ENCODE measurements at places on chromosomes 4 and X. TPM values are rescaled to one million over a fixed set of nuclear protein-coding genes. Genes with fewer than 3 reads are reported as not detected.

CSN1S1 gene
- not detected for total RNA-seq

AGA gene
- total RNA-seq, result 23.2 TPM

DNA sequence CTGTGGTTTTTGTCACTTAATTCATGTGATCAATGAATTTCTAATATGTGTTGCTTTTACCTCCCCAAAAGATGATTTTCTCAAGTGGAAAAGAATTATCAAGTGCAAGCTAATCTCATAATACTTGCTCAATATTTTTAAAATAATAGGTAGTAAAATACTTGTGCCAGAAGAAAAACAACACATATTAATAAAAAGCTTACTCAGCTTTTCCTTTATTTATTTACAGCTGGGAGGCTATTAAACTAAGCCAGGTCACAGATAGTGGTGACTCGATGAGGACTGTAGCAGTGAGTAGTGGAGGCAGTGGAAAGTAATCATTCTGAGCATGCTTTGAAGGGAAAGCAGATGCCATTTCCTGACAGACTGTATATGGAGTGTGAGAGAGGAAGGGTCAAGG is 96.1 kb downstream of the PRDM5 start:
- H3K4me1 ChIP-seq, result no peaks in the 10 kb centered on the region
- DNase-seq, result no peak
- no peak overlapping the region for H3K27ac ChIP-seq
- no peak overlapping the region for H3K4me3 ChIP-seq

GRCh38 chr4:165761963-165762362 is 111.1 kb upstream of the TLL1 start:
- no peak for DNase-seq
- no peaks in the 10 kb centered on the region for H3K27me3 ChIP-seq
- no peaks in the 10 kb centered on the region for H3K4me1 ChIP-seq
- no peak overlapping the region for H3K27ac ChIP-seq
- no peak overlapping the region for H3K4me3 ChIP-seq

DNA sequence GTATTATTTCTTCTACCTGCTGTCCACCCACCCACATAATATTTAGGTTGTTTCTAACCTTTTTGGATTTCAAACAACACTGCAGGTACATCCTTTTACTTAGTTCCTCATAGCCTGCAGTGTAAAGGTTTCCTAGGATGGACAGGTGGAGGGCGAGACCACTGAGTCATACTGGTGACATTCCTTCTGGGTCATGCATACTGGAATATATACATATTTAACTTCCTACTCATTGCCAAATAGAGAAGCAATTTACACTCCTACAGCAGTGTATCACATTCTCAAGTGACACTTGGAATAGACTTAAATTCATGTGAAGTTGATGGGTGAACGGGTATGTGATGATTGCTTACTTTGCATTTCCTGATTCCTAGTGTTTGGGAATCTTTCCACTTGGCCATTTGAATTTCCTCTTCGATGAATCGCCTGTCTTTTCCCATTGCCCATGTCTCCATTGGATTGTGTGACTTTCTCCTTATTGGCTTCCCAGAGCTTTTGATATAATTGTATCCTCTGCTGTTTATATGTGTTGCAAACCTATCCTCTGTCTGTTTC is 8.2 kb upstream of the PPP2R2C start:
- no peaks in the 10 kb centered on the region for H3K4me1 ChIP-seq
- no peaks in the 10 kb centered on the region for H3K36me3 ChIP-seq
- no peaks in the 10 kb centered on the region for H3K27me3 ChIP-seq
- no peak overlapping the region for H3K27ac ChIP-seq

DNA sequence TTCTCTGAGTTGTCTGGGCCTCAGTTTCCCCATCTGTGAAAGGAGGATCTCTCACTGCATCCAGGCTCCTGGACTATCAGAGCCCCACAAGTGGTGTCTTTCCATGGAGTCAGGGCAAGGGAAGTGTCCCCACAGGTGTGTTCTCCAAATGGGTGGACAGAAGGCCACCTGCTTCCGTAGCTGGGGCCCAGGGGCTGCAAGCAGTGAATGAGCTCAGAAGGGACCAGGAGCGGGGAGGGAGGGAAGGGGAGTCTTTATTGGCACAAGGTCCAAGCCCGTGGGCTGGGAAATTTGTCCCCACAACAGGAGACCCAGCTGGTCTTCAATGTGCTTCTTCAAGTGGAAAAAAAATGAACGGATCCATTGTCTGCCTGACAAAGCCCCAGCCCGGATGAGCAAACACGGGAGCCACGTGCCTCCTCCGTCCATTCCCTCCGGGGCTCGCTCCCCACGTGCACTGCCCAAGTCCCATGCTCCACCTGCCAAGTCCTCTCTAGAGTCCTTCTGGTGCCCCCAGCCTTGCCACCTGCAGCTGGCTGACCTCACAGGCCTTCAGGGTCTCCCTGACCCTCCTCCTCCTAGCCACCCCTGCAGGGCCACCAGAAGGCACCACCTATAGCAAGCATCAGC is 72.0 kb downstream of the JAKMIP1 start:
- no peaks in the 10 kb centered on the region for H3K27me3 ChIP-seq
- no peaks in the 10 kb centered on the region for H3K4me1 ChIP-seq

GRCh38 chrX:55007656-55008055 is 7.5 kb downstream of the APEX2 start:
- peaks cover 8% of the 10 kb centered on the region for H3K36me3 ChIP-seq
- H3K4me1 ChIP-seq, result no peaks in the 10 kb centered on the region
- no peak overlapping the region for H3K4me3 ChIP-seq
- no peak overlapping the region for H3K27ac ChIP-seq
- no peaks in the 10 kb centered on the region for H3K27me3 ChIP-seq

- DNase-seq, result no peak
- no peak overlapping the region for H3K27ac ChIP-seq
- H3K27me3 ChIP-seq, result no peaks in the 10 kb centered on the region
- H3K4me1 ChIP-seq, result peaks cover 39% of the 10 kb centered on the region
Measured at GRCh38 chrX:107687445-107687844, 59.1 kb downstream of the PRPS1 start.

GRCh38 chr4:80812145-80812544 is 218.4 kb upstream of the BMP3 start:
- no peak for DNase-seq
- no peak overlapping the region for H3K27ac ChIP-seq
- H3K36me3 ChIP-seq, result no peaks in the 10 kb centered on the region
- H3K4me3 ChIP-seq, result no peak overlapping the region
- no peaks in the 10 kb centered on the region for H3K4me1 ChIP-seq

GRCh38 chr4:163486321-163486720 is 8.2 kb upstream of the TMA16 start:
- H3K27ac ChIP-seq, result no peak overlapping the region
- no peaks in the 10 kb centered on the region for H3K4me1 ChIP-seq
- DNase-seq, result no peak
